Sciatic nerve (tissue), 2 donors: ENCODE measurements at places on chromosomes 7 and 10.

GRCh38 chr10:81877596-81877995 is 2.6 kb downstream of the NRG3 start:
- DNase-seq = no peak

GRCh38 chr10:133289761-133290160 is 13.1 kb upstream of the ADAM8 start:
- DNase-seq = no peak

DNA sequence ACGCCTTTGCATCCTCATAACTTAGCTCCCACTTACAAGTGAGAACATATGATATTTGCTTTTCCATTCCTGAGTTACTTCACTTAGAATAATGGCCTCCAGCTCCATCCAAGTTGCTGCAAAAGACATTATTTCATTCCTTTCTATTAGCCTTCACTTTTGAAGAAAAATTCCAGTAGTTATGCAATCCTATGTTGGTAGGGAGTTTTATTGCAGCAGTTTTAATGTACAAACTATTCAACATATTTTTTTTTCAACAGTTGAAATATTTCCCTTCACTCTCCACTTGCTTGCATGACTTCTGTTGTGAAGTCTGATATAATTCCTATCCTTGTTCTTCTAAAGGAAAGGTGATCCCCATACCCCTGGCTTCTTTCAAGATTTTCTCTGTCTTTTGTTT is 27.3 kb upstream of the ARHGAP22 start:
- no peak for DNase-seq

DNA sequence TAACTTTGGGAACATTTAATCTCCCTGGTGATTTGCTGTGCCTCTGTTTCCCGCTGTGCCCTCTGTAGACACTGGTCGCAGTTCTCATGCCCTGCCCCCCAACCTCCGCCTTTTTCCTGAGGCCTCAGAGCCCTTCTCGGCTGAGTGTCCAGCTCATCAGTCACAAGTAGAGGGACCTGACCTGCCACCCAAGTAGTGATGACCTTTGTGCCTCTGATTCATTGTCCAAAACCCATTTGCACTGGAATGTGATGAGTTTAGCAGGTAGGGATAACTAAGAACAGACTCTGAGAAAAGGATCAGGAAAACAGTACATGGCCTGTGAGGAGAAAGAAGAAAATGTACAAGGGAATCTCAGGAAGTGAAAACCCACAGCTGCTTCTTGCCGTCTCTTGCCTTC is 58.8 kb downstream of the LANCL2 start:
- DNase-seq = no peak

- no peak for DNase-seq
Observed at GRCh38 chr10:48789486-48790456, 105.1 kb downstream of the WDFY4 start.

- DNase-seq = no peak
Observed at GRCh38 chr10:10233229-10233628, 784.4 kb upstream of the CELF2 start.

DNA sequence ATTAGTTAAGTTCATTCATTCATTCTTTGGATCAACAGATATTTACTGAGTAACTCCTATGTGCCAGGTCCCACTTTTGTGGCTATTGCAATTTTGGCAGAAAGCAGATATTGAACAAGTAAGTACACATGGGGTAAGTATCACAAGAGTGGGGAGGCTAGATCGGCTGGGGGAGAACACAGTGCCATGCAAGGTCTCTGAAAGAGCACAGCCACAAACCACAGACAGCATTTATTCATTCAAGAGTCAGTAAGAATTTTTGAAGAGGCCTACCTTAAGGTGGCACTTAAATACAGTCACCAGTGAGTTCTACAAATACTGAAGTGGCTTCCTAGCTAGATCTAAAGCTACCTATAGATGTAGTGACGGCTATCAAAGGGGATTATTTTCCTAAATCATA is 304.2 kb downstream of the RNLS start:
- DNase-seq = no peak

DNA sequence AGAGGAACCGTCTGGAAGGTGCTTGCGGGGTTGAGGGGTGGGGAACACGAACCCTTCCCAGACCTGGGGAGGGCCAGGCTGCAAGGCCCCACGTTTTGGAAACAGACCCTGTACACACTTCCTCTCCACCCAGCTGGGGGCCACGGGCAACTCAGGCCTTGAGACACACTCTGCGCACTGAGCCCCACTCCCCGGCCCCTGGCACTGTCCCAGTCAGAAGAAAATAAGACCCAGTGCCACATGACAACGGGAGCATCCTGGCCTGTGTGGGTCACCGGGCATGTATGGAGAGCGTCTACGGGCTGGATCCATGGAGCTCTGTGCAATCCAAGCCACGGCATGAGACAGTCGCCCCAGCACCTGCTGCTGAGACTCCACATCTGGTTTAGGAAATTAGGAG is 63.7 kb downstream of the CARD11 start:
- DNase-seq = no peak

GRCh38 chr10:100613846-100614245 is 78.1 kb downstream of the HIF1AN start:
- DNase-seq = no peak

DNA sequence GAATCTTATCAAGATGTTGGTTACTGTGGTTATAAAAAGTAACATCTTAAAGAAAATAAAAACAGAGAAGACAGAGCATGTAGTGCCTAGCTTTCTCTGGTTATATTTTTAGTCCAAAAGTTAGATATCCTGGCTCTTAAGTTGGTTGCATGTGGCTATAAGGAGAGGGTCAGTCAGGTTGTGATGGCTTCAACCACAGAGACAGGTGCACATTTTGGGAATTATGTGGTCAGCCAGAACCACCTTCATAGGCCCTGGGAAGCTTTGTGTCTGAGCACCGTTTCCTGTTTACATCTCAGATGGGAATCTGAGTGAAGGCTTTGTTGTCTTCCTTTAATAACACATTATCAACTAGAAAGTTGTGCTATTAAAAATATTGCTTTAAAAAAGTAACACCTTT is 265.1 kb upstream of the IGFBP3 start:
- DNase-seq = no peak

GRCh38 chr10:61136139-61136538 is 192.2 kb upstream of the RHOBTB1 start:
- DNase-seq = no peak

DNA sequence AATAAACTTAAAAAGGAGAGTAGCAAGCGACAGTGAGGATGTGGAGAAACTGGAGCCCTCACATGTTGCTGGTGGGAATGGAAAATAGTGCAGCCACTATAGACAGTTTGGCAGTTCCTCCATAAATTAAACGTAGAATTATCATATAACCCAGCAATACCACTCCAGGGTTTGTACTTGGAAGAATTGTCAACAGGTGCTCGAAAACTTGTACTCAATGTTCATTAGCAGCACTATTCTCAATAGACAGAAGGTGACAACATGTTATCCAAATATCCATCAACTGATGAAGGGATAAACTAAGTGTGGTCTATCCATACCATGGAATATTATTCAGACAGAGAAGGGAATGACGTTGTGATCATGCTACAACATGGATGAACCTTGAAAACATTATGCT is 71.9 kb downstream of the GALNT11 start:
- no peak for DNase-seq

- DNase-seq = no peak
Observed at GRCh38 chr10:118256825-118257570, 85.1 kb downstream of the FAM204A start.

DNA sequence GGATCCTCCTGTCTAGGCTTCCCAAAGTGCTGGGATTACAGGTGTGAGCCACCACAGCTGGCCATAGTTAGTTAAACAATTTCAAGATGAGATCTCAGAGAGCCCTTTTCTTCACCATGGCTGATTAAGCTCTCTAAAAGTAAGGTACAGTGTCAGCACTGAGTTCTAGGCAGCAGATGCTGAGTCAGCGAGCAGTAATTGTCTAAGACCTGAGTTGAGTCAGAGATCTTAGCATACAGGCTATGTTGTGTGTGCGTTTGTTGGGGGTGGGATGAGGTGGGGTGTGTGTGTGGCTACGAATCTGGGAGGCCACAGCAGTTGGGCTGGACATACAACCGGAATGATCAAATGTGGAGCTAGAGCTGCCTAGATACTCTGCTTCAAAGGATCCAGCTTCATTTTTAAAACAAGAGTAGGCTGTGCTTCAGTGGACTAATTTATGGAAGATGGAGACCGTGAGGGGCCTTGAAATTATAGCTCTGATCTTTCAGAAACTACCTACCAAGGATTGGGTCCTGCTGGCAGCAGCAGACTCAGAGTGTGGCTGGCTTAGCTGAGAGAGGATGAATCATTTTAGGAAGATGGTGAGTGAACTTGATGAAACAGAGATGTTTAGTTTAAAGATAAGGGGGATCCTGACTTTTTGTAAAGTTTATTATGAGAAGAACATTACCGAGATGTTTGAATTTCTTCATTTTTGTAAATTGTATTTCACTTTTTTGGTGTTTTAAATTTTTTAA is 17.5 kb upstream of the MTPN start:
- no peak for DNase-seq

GRCh38 chr7:88456490-88456889 is 149.8 kb upstream of the STEAP4 start:
- no peak for DNase-seq

DNA sequence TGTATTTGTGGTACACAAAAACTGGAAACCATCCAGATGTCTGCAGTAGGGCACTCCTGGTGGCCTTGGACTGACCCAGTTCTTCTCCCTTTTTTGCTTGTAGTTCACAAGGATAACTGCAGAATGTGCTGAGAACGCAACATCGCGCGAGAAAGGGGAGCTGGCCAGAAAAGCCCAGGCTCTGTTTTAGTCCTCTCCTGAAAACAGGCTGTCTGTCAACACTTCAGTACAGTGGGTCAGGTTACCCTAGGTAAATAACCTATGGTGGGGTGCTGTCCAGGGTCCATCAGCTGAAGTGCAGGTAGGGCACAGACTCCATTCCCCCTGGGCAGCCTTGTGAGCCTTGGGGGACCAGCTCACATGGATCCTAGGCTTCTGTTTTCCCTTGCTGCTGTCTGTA is 495.8 kb downstream of the MDFIC start:
- DNase-seq = no peak

DNA sequence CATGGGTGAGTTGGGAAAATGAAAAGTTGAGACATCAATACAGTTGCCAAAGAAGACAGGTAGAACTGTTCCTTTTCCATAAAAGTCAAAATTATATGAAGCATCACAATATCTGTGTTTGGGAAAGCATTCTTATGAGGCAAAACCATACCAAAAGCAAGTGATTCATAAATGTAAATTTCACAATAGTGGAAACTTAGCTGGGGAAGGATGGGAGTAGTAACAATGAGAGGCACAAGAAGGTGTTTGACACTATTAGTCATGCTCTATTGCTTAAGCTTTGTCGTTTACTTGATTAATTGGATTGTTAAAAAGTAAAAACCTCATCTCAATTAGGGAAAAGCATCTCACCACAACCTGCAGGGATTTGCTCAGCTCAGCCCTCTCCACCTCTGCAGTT is 240.2 kb downstream of the C7orf25 start:
- no peak for DNase-seq

DNA sequence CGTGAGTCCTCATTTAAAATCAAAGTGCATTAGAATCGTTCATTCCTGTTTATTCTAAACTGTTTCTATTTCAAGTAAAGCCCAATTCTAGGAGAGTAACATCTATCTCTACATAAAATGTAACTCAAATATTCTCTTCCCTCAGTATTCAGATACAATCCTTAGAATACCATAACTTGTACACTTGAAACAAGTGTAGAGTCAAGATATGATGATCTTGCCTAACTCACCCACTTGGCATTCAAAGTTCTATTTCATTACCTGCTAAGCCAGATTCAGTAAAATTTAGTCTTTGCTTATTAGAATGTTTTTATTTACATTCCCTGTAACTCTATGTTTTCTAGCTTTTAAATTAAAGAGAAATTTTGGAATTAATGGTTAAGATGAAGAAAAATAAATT is 31.6 kb downstream of the PRPS1L1 start:
- DNase-seq = no peak

GRCh38 chr10:101014966-101015581 is 15.5 kb downstream of the LZTS2 start:
- DNase-seq = no peak

DNA sequence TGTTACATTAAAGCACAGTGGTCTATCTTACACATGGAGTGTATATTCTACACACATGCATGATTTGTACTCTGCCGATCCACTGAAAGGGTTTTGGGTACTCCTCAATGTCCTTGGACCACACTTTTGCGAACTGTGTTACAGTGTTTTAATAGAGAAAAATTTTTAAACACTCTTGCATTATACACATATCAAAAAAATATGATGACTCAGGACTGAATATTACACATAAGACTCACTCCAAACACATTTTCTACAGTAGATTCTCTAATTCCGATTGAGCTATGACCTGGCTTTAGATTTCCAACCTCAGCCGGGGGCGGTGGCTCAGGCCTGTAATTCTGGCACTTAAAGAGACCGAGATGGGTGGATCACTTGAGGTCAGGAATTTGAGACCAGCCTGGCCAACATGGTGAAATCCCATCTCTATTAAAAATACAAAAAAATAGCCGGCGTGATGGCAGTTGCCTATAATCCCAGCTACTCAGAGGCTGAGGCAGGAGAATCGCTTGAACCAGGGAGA is 222.4 kb downstream of the CACNA2D1 start:
- DNase-seq = no peak

- DNase-seq = no peak
Observed at GRCh38 chr10:71478813-71479365, 82.2 kb downstream of the CDH23 start.

- peak; percentile 89 for DNase-seq
Observed at GRCh38 chr7:99392659-99393354, 15.6 kb downstream of the PDAP1 start.

GRCh38 chr10:124238367-124238766 is 145.0 kb upstream of the CHST15 start:
- DNase-seq = no peak

DNA sequence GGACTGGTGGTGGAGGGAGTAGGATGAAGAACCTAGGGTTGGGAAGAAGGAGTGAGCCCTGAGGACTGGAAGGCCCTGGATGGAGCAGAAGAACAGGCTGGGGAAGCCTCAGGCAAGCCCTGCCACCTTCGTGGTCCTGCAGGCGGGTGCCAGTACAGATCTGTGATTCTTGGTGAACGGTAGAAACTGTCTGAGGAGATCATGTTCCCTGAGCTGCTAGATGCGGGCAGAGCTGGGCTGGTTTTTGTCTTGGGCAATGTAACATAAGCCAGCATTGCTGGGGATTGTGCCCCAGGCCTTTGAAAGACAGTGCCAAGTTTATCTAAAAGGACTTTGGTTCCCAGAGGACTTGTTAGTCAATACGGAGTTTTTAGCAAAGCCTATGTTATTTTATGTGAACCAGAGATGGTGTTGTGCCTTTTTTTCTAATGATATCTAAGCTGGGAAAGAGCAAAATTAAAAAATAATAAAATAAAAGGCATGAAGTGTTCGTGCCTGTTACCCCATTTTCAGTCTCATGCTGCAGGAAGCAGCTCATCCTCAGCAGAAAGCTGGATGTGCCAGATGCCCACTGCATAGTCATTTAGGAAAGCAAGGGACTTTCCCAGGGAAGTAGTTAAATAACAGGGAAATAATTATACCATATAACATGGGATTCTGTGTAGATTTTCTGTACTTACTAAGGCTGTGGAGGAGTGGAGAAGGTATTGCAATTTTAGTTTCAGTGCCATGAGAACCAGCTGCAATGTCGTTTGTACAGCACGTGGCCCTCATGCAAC is 24.4 kb upstream of the FIGNL1 start:
- DNase-seq = no peak

GRCh38 chr10:69728335-69728870 is 73.3 kb upstream of the COL13A1 start:
- no peak for DNase-seq
